ENCODE measurements at places on chromosomes 7 and 10.

DNA sequence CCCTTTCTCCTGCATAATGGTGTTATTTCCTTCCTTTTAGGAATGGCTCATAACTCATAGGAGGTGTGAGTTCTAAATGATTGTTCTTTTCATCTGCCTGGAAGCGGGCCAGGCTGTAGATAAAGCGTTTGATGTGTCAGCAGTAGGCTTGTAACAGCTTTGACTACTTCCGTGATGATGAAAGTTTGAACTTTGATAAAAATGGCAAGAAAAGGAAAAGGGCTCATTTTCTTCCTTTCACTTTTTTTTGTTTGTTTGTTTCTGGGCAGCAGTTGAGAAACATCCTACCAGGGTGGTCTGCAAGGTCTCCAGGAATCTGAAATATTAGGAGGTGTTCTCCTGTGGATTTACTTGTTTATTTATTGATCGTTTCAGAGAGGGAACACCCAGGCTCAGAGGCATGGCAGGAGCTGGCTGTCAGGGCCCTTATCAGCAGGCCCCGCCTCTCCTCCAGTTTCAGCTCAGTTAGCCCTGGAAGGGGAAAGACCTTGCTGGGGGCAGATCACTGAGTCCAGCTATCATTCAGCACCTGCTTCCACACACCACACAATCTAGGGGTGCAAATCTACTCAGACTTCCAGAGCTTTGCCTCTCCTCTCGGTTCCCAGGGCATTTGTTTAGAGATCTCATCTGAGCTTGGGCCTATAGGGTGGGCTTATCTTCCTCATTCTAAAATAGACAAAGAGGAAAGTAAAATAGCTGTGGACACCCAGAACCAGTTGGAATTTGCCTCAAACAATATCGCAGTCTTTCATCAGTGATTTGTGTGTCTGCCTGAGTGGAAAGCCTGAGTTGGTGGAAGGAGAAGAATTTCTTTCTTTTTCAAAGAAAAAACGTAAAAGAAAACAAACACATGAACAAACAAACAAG, 130.9 kb downstream of the BMPER start:
- no peak for DNase-seq

DNA sequence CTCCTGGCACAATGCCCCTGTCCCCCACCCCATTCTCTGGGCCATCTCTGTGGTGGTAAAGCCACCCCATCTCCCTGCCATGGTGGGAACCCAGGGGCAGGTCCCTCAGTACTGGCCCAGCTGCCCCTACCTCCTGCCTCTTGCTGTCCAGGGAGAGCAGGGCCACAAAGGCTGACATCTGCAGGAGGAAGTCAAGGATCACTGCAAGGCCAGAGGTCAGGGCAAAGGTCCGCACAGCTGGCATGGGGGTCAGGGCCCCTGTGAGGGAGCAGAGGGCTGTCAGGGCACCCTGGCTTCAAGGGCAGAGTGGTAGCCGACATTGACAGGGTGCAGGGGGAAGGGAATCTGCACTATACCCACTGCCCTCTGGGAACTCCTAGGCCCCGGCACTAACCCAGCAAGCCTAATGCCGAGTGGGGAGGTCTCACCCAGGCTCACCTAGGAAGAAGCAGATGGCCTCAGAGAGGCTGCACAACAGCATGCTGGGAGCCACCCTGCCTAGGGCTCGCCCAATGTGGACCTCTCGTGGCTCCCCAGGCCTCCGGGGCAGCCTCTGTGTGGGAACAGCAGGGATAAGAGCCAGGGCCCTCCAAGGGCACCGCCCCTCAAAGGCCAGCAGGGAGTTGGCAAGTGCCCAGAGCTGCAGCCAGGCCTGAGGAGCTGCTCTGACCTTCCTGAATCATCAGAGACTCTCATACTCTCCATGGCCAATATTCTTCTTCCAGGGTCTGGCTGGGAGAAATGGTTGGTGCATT, 7.7 kb downstream of the NPC1L1 start:
- DNase-seq = no peak

- no peak for DNase-seq
Observed at GRCh38 chr10:48564466-48565160, 40.3 kb downstream of the ARHGAP22 start.

DNA sequence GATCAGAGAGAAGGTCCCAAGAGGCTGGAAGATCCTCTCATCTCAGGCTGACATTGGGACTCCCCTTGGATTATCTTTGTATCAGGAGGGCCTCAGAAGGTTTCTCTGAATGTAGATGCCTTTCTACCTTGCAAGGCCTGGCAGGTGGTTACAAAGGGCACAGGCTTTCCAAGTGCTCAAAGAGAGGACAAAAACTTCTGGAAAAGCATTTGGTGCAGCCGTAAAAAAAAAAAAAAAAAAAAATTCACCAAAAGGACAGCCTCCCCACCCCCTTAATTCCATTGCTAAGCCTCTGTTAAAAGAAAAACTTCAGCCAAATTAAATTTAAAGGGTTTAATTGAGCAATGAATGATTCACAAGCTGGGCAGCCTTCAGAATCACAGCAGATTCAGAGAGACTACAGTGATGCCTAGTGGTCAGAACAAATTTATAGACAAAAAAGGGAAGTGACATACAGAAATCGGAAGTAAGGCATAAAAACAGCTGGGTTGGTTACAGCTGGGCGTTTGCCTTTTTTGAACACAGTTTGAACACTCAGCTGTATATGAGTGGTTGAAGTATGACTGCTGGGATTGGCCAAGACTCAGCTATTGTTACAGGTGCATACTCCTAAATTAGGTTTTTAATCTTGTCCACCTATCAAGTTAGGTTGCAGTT, 42.5 kb upstream of the LRGUK start:
- no peak for DNase-seq

DNA sequence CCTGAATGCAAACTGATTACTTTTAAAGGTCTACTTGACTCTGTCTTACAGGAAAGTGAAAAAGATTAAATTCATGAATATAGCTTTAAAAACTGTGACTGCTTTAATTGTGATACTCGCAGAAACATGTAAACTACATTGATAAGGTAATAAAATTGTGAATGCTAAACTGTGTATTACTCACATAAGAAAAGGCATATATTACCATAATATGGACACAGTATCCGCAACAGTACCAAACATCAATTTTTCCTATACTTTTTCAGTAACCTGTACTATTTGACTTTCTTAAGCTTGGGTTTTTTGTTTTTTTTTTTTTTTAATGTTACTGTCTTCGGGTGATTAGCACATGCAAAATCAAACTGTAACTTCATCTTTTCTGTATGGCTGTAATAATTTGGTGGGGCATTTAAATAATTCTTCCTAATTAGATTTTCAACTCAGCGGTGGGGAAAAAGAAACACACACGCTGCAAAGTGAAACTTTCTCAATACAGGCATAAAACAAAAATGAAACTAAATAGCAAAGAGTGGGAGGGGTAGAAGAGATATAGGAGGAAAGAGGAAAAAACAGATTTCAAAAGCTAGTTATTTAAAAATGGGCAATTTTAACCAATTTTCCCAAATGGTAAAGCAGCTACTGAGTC, 23.2 kb downstream of the NT5C3A start:
- DNase-seq = no peak

GRCh38 chr7:47227762-47228177, 354.1 kb downstream of the TNS3 start:
- no peak for DNase-seq

DNA sequence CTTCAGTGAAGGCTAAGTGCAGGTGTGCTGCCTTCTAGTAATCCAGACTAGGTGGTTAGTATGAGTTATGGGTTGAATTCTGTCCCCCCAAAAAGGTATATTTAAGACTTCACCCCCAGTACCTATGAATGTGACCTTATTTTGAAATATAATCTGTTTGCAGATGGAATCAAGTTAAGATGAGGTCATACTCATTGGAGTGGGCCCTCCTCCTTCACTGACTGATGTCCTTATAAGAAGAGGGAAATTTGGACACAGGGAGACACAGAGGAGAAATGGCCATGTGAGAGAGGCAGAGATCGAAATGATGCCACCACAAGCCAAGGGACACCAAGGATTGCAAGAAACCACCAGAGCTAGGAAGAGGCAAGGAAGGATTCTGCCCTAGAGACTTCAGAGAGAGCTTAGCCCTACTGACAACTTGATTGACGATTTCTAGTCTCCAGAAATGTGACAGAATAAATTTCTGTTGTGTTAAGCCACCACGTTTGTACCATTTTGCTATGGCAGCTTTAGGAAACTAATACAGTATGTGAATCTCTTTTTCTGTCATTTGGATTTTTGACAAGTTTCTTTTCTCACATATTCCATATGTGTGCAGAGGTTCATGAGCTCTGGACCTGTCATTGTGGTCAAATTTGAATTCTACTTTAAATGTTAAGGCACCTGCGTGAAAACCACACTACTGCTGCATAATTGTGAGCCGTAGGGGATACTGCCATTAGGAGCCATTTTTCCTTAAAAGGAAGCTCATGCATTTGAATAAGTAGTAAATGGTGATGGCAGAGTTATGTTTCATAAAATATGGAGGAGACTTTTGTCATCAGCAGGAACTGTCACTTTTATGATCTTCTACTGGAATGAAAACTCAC, 2.6 kb upstream of the RPA3 start:
- DNase-seq = no peak

- DNase-seq = no peak
Observed at GRCh38 chr7:143406002-143406357, 2.7 kb downstream of the EPHA1 start.

- no peak for DNase-seq
Observed at GRCh38 chr10:49178489-49179471, 9.4 kb downstream of the TMEM273 start.

DNA sequence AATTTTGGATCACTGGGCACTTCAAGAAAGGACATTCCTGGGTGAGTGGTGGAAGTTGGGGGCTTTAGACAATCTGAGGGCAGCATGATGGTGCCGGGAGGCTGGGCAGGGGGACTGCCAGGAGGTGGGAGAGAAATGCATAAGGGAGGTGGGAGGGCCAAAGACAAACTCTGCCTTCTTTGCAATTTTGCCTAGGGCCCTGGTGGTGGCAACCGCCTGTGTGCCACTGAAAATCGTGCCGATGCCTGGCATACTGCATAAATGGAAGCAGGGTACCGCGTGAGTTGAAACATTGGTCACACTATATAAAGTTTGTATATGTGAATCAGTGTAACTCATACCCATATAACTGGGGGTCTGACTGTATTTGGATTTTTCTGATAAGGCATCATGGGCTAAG, 3.3 kb downstream of the LUC7L2 start:
- no peak for DNase-seq

DNA sequence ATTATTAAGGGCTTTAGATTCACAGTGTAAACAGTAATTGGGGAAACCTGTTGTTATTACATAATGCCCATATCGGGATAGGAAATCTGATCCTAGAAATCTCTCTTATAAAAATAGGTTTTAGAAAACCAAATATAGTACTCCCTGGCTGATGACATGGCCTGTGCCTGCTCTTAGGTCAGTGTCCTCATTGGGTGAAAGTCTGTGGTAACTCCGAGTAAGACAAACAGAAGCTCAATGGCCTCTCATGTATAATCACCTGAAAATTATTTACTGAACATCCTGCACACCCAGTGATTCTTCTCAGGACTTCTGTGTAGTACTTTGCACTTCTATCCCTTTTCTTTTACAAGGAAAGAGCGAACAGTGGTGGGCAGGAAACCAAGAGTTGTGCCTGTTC, 37.8 kb downstream of the SEM1 start:
- DNase-seq = no peak

- no peak for DNase-seq
Observed at GRCh38 chr10:128278362-128278761, 152.1 kb upstream of the MKI67 start.

- no peak for DNase-seq
Observed at GRCh38 chr10:71081912-71082311, 130.5 kb upstream of the UNC5B start.

DNA sequence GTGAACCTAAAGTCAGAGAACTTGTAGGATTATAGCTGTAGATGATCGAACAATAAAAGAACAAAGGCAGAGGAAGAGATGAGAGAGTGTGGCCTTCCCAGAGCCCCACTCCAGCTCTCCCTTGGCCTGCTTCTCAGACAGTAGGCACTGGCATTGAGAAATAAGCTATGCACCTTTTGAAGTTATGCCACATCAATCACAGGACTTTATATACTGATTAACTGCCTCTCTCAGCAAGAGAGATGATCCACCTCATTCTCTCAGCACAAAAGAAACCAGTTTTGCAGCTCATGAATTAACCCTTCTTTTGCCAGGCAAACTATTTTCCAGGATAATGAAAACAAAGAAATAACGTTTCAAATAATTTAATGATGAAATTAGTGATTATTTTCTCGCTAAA, 22.0 kb upstream of the CTTNBP2 start:
- no peak for DNase-seq

DNA sequence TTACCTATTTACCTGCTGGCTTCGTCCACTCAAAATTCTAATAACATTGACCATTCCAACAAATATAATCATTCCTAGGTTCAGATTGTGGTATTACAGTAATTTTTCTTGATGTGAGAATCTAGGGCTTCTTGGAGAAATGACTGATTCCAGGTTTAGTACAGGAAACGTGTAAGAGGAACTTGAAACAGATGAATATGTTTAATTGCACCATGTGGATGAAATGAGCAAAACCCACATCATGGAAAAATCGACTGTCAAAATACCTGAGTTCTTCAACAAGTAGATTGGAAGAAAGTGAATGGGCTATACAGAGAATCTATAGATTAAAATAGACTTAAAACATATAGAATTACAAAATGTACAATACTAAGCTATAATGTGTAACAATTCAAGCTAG, 24.9 kb upstream of the OR9A4 start:
- no peak for DNase-seq

DNA sequence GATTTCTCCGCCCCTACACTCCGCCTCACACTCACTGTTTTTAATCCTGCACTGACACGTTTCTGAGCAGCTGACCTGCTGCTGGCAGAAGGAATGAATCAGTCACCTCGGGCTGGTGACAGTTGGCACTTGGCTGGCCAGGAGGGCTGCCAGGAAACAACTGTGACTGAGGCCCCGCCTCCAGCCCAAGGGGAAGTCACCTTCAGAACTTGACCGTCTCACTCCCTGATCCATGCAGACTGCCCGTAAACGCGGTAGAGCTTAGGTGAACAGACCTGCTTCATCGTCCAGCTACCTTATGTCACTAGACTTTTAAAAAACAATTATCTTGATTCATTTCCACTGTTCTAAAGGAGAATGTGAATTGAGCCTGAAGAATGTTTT, 107.5 kb downstream of the DOCK1 start:
- no peak for DNase-seq

- DNase-seq = no peak
Observed at GRCh38 chr7:74290981-74291441, 1.8 kb downstream of the CLIP2 start.

DNA sequence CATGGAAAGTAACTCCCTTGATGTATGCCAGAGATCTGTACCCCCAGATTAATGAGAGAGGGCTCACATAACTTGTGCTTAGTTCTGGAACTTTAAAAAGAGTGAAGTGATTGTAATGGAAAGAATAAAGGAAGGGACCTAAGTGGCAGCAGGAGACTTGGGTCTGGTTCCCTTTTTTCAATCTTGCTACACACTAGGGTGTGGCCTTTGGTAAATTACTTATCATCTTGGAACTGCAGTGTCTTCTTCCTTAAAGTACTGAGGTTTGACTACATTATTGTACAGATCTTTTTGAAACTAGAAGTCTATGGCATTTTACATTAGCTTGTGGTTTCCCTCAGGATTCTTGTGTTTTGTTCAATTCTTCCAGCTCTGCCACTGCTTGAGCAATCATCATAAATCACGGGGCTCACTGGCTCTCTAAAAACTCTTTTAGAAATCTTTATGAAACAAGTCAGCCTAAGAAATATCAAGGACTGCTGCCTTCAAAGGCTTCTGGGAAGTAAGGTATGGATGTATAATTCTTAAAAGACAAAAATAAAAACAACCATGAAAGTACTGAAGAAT, 22.5 kb upstream of the CHRM2 start:
- DNase-seq = no peak

GRCh38 chr10:97182288-97182990, 3.3 kb downstream of the SLIT1 start:
- DNase-seq = no peak
